ENCODE measurements at places on chromosomes 11 and 22.

GRCh38 chr11:14179116-14179820, 179.7 kb downstream of the RRAS2 start:
- no peak for DNase-seq

DNA sequence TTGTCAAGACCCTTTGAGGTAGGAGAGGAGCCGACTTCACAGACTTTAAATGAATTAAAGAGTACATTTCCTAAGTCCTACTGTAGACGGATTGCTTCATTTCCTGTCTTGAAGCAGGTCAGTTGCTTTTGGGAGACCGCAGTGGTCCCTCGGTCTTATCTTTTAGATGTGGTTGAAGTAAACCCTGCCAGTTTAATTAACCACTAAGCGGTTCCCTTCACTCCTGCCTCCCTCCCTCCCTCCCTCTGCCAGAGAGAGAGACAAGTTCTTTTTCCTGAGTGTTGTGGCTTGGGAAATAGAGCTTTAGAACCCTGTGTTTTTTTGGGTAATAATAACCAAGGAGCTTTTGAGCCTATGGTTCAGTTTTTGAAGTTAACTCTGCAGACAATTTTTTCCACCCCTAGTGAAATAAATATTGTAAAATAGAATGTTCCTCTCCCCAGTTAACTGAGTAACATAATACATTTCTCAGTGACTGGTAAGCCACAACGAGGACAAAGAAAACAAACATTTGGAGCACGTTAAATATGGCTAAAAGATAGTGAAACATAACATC, 147.5 kb downstream of the LDLRAD3 start:
- no peak for DNase-seq

GRCh38 chr11:11444804-11445131, 91.7 kb upstream of the CSNK2A3 start:
- no peak for DNase-seq

DNA sequence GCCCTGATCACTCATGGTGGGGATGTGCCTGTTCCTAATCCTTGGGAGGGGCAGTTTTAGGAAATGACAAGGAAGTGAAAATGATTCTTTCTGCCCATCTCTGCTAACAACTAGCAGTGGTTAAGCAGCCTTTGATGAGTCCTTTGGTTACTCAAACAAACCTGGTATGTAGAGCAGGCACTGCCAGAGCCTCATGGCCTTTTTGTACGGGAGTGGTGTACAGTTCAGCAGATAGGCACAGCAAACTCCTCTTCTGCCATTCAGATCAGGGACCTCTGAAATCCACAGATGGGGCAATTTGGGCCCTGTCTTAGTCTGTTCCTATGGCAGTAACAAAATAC, 66.2 kb downstream of the FZD4 start:
- DNase-seq: no peak

DNA sequence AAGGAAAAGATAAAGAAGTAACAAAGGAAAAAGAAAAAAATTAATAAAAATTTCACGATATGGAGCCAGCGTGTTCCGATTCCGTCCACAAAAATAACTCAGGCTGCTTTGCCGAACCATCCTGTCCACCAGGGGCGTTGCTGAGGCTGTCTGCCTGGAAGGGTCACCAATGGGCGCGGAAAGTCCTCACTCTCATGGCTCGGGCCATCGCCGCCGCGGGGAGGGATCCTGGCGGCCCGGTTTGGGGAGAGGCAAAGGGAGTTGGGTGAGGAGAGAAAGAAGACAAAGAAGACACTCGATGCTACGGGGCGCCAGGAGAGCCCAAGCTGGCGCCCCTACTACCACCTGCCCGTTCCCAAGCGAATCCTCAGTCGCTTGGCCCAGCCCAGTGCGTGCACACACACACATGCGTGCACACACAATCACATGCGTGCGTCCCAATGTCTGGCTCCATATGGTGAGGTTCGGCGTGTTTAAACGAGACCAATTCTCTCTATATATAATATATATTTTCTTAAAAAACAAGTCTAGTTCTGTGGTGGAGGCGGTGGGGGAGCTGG, 5.6 kb upstream of the PYGM start:
- DNase-seq: no peak

Measured in fibroblast of skin of left biceps (primary cell).